GF-D8 (cell line): ENCODE measurements at places on chromosomes 7 and 10.

- DNase-seq: no peak
Measured at GRCh38 chr10:3077940-3078630, 10.7 kb downstream of the PFKP start.

GRCh38 chr7:42915356-42915755 lies 3.5 kb upstream of the C7orf25 start:
- DNase-seq: no peak

DNA sequence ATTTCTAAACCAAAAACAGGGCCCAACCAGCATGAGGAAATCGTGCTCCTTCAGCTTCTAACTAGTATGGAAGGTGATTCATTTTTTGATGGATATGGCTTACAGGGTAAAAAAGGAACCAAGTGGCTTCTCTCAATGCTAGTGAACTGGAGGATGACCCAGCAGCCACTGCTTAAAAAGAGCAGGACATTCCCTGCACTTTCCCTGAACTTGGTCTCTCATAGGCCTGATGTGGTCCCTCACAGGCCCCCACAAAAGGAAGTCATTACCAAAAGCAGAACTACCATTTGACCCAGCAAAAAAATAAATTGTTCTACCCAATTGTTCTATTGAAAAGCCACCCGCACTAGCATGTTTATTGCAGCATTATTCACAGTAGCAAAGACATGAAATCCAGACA lies 188.8 kb downstream of the CALN1 start:
- no peak for DNase-seq

DNA sequence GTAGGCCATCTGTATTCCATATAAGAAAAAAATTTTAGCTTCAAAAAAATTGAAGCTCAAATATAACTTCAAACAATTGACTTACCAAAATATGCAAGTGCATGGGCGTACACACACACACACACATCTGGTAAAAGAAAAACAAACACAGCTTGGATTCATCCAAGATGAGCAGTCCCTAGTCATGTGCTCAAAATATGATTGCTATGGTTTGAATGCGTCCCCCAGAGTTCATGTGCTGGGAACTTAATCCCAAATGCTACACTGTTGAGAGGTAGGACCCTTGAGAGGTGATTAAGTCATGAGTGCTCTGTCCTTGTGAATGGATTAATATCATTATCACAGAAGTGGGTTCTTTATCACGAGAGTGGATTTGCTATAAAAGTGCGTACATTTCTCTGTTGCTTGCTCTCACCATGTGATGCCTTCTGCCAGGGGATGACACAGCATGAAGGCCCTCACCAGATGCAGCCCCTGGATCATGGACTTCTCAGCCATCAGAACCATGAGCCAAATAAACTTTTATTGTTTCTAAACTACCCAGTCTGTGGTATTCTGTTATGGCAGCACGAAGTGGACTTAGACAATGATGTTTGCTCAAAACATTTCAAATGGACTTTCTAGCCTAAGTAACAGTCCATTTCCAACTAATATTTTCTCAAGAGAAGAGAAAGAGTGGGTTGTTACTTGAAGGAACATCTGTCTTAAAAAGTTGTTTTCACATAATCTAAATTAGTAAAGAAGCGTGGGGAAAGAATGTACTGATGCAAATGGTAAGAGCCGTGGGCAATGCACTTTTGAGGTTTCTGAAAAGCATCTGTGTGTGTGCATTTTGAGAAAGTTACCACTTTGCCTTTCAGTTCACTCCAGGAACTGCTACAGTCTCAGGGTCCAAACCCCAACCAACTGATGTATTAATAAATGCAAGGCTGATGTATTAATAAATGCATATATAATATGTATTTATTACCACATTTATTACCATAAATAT lies 15.1 kb upstream of the SVIL start:
- no peak for DNase-seq

DNA sequence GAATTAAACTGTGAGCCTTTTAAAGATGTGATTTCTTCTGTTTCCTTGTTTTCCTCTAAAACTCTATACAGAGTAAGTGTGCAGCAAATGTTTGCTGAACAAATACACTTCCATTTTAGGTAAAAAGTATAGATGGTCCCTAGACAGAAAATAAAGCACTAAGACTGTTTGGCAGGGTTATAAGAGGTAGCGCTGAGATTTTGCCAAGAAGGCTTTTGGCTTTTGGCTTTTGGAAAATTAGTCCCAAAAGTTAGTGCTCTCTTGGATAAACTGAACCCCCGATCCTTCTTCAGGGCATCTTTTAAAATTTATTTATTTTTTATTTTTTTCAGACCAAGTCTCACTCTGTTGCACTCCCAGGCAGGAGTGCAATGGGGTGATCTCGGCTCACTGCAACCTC lies 175.7 kb upstream of the NRP1 start:
- no peak for DNase-seq

DNA sequence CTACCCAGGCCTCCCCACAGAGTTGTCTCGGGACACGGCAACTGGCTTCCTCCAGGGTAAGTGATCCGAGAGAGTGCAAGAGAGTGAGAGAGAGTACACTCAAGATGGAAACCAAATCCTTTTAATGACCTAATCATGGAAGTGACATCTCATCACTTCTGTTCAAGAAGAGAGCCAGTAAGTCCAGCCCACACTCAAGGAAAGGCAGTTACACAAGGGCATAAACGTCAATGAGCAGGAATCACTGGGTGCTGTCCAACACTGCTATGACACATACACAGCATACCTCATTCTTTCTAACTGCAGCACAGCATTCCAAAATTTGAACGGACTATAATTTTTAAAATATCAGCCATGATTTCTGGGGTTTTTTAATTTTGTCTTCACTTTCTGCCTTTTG lies 29.3 kb upstream of the OSBPL3 start:
- no peak for DNase-seq

DNA sequence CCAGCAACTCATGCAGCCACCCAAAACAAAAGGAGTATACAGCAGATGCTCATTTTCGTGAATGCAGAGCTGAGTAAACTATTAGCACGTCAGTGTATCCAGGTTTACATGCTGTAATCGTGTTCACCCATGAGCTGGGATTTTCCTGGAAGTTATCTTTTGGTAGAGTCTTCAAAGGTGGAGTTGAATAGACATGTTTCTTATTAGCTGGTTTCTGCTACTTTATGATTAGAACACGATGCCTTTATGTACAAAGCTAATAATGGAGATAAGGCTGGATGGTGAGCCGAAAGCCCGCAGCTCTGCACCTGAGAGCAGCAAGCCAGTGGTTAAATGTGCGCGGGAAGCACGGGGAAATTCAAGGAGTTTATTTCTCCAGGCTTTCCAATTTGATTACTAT lies 123.8 kb downstream of the ADARB2 start:
- no peak for DNase-seq

- DNase-seq: no peak
Measured at GRCh38 chr10:24971374-24971773, 19.0 kb upstream of the PRTFDC1 start.

DNA sequence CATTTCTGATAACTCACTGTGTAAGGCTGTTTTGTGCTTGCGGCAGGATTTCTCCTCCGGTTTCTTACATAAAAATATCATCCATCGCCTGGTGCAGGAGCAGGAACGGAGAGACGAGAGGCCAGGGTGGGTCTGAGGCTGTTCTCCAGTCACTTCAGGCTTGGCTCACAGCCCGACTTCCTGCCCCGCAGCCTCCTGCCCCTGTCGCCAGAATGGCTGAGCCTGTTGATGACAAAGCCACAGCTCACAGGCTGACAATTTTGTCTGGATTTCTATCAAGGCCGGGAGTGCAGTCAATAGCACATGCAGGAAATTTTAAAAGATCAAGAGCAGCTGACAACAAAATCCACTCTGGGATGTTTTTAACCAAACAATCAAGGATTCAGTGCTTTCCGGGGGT lies 229.7 kb upstream of the ZNF32 start:
- DNase-seq: no peak

GRCh38 chr10:8400151-8400550 lies 345.7 kb downstream of the GATA3 start:
- no peak for DNase-seq

DNA sequence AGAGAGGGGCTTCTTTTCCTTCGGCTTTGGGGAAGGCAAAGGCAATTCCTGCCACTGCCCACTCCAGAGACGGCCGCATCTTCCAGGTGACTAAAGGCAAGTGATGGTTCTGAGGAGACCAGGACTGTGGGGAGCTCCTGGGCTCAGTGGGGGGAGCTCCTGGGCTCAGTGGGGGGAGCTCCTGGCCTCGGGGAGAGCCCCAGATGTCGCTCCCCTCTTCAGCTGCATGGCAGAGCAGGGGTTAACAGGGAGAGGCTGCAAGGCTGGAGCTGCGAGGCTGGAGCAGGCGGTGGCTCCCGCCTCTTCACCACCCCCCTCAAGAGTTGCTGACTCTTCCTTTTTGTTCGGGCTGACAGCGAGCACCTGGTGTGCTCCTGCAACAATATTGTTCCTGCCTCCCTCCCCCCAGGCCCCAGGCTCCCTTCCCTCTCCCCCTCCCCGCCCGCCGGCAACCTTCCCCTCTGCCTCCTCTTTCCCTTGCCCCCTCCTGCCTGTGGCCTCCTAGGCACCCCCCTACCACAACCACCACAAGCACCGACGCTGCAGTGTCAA lies 56.3 kb upstream of the LBX1 start:
- no peak for DNase-seq

GRCh38 chr10:8039321-8039881 lies 15.1 kb upstream of the GATA3 start:
- DNase-seq: no peak

DNA sequence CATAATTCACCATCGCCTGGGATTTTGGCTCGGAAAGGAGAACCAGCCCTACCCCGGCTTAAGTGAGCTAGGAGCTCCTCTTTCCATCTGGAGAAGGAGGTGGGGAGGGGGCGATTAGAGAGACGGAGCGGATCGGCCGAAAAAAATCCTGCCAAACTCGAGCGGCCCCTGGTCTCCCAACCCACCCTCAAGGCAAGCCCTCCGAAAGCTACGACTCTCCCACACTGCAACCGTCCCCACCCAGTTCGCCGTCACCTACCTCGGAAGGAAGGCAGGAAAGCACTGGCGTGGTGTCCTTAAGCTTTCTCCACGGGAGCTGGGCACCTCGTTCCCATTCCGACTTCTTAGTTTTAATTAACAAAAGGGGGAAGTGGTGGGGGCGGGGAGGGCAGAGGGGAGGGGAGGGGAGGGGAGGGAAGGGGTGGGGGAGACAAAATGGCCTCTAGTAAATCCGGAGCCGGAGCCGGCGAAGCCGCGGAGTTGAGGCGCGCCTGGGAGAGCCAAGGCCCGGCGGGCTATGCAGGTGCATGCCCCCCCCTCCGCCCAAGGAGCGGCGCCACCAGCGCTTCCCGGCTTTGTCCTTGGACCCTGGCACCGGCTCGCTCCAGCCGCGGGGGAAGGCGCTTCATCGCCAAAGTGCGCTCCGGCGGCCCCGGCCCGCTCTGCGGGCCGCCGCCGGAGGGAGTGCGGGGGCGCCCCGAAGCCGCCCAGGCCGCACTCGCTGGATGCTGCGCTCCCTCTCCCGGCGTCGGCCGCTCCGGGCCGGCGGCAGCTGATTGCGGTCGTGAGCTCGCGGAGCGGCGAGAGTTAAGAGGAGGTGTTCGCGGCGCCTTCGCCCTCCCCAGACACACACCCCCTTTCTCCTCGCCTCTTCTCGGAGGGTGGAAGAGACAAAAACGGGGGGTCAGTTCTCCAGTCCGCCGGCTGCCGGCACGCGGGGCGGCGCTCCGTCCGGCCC lies at the start of gene LRRC4:
TSS of gene LRRC4 (minus strand) at position 784 of the 958 bp plus-strand sequence. CDS start 797 bp downstream, outside the sequence.
- DNase-seq: no peak

DNA sequence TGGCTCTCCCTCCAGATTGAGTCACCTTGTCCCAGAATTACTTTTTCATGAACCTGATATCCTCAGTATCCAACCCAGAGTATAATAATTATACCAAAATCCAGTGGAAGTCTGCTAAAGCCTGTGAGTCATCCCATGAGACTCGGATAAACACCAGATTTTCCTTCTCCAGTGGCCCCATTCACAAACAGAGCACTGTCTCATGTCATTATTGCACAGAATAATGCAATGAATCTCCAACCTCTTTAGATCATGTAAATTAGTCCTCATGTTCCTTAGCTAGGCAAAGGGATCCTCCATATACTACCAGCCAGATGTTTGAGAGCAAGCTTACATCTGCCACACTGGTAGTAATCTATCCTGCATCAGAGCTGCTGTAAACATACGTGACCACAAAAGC lies 89.0 kb downstream of the AMPH start:
- no peak for DNase-seq

DNA sequence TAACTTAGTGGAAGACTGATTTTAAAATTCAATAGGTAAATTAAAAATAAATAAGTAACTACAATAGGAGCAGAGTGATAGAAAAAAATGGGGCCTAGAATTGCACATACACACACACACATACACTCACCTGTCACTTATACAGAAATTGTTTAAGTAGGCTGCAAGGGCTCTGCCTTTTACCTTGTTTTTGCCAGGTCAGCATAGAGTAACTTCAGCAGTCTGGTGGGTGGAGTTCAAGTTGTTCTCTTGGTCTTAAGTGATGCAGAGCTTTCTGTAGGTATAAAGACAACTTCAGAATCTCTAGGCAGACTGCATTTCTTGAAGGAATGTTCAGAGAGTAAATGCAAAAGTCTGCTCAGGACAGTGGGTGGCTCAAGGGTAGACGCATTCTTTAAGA lies 457.0 kb downstream of the INHBA start:
- DNase-seq: no peak

DNA sequence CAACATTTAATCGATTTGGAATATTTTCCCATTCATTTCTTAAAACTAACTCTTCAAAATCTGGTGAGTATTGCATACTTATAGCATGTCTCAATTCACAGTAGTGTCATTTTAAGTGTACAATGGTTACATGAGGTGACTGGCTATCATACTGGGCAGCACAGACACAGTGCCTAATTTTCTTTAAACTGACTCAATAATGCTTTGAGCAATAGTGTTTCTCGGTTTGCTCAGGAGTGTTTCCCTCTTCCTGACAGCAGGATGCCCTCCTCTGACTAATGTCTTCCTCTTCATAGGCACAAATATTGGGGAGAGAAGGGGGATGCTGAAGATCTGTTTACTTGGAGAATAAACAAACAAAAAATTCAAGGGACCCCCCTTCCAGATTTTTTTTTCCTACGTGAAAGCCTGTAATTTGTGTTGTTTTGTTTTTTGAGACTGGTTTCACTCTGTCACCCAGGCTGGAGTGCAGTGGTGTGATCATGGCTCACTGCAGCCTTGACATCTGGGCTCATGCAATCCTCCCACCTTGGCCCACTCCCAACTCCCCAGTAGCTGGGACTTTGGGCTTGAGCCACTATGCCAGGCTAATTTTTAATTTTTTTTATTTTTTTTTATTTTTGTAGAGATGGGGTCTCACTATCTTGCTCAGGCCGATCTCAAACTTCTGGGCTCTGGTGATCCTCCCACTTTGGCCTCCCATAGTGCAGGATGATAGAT lies 2.2 kb downstream of the MRC1 start:
- DNase-seq: no peak

DNA sequence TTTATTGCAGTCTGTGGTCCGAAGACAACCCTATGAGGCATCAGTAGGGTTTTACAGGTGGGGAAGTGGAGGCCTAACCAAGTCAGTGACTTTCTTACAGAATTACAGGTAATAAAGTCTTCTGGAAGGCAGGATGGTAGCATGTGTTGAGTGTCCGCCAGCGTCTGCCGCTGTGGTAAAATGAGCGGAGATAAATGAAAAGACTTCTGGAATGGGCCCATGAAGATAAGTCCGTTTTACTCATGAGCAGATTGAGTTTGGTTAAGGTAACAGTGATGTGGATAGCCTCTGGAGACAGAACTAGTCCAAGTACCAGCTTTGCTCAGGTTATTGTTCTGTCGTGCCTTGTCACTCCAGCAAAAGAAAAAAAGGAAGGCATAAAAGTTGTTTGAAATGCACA lies 966 bp downstream of the FBH1 start:
- DNase-seq: no peak
